ENCODE measurements at places on chromosomes 2 and 18.

DNA sequence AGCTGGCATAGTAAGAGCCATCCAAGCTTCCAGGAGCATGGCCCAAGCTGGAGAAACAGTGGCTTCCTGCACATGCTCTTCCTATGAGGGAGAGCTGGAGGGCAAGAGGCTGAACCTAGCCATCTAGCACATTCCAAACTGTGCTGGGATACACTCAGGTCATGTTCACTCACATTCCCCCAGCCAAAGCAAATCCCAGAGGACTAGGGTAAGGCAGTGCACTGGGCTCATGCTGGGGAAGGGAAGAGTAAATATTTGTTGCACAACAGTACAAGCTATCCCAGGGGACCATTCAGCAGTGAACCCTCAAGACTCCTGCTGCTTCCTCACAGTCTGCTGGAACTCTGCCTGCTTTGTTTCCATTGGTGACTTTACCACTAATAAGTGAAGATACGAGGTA lies 20.7 kb upstream of the GYPC start:
- no peak for DNase-seq

- DNase-seq, result peak; percentile 45
These were observed 34.2 kb downstream of the INPP4A start for GRCh38 chr2:98478907-98479306.

GRCh38 chr2:59561281-59561680 lies 992.2 kb downstream of the BCL11A start:
- no peak for DNase-seq

DNA sequence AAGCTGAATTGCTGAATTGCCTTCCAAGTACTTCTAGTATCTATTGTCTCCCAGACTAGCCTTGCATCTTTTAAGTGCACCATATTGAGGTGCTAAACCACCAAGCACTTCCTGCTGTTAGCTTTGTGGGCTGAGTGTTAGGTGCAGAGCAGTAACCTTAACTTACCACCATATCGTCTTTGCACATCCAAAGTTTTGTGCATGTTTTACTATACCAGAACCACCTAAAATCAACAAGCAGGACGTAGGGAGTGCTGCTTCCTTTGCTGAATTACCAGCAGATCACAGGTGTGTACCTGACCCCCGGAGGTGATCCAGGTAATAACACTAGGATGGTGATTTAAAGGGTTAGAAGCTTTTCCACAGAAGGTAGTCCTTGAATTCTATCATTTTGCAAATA lies 359.9 kb upstream of the HNRNPA3 start:
- DNase-seq, result peak; percentile 48

GRCh38 chr2:139160836-139161235 lies 380.6 kb upstream of the NXPH2 start:
- DNase-seq, result no peak

DNA sequence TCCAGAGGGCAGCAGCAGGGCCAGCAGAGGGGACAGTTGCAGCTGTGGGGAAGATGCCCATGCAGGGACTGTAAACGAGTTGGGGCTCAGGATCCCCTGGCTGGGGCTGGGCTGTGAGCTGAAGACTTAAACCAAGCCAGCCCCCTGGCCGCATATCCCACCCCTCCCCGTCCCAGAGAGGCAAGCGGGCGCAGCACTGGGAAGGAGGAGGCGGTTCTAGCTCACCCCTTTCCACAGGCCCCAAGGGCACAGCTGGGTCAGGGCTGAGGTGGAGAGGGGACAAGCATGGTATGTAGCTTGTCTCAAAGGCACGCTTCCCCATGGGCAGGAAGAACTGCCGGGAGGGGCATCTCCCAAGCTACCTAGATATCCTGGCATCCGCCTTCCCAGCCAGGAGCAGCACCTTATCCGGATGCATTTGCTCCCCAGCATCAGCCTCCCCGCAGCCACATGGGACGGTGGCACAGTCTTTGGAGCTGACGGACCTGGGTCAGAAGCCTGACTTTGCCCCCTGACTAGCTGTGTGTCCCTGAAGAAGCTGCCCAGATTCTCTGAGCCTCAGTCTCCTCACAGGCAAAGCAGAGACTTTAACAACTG lies 75.9 kb downstream of the TFCP2L1 start:
- DNase-seq, result no peak

GRCh38 chr18:13280070-13280795 lies 61.7 kb downstream of the LDLRAD4 start:
- DNase-seq, result no peak

DNA sequence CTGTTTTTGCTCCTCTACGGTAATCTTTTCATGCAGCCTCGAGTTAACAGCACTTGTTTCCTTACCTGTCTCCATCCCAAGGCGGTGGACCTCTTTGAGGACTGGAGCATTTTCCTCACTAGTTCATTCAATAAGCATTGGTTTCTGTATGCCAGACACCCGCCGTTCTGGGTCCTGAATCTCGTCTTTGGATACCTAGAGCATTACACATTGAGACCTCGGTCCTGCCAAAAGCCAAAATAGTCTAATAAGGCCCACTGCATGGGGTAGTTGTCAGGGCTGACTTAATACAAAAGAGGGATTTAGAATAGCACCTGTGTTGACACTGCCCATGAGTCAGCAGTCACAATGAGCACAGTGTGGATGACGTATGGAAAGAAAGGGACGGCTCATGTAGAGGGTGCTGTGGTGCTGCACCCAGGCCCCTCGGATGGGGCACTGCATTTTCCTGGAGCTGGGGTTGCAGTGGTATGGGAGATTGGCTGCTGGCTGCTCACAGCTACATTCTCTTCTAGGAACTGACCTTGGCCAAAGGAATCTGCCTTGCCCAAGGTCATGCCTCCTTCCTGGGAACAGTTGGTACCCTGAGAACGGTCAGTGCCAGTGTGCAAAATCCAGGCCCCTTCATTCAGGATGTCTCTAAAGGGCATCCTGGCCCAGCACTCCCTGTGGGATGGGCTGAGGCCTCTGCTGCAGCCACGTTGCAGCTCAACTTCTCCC lies 126.9 kb upstream of the NCK2 start:
- no peak for DNase-seq

GRCh38 chr2:81549646-81550045 lies 1245.1 kb upstream of the LRRTM1 start:
- no peak for DNase-seq

GRCh38 chr2:143176606-143177005 lies 47.4 kb downstream of the ARHGAP15 start:
- no peak for DNase-seq

GRCh38 chr2:35462226-35462998 lies 893.2 kb upstream of the CRIM1 start:
- DNase-seq, result no peak

- DNase-seq, result no peak
These were observed 40.5 kb upstream of the GAREM1 start for GRCh38 chr18:32511147-32511546.

DNA sequence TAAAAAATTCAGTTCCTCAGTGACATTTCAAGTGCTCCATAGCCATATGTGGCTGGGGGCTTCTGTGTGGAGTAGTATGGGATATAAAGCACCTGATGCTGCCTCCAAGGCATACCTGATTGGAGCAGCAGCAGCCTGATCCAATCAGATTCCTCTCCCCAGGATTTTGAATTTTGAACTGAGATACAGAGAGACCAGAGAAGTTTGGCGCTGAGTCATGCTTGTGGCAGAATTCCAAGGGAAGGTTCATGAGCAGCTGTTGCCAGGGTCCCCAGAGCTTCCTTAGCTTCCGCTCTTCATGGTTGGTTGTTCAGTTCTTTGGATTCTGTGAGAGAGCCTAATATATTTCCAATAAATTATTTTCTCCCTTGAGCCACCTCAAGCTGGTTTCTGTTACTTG lies 29.0 kb upstream of the CFAP36 start:
- DNase-seq, result no peak

DNA sequence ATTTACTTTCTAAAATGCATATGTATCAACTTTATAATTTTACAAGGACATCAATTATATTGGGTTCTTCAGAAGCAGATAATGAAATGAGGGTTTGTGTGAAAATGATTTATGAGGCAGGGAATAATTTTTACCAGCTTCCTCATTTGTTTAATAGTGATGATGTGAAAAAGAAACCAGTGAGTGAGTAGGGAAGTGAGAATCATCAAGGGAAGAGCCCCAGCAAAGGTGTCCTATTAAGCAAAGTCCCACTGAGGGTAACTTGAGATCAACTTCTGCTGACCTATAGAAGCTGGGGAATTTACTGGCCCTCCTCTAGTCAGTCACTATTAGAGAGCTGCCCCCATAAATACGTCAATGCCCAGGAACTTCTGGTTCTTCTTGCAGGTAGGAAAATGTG lies 266.8 kb upstream of the LYPD1 start:
- no peak for DNase-seq

GRCh38 chr2:16070648-16070971 lies 130.3 kb downstream of the MYCN start:
- no peak for DNase-seq

- DNase-seq, result no peak
These were observed 99.5 kb upstream of the FHL2 start for GRCh38 chr2:105498281-105498846.

- DNase-seq, result no peak
These were observed 339.1 kb upstream of the GALNT5 start for GRCh38 chr2:156918410-156918809.

DNA sequence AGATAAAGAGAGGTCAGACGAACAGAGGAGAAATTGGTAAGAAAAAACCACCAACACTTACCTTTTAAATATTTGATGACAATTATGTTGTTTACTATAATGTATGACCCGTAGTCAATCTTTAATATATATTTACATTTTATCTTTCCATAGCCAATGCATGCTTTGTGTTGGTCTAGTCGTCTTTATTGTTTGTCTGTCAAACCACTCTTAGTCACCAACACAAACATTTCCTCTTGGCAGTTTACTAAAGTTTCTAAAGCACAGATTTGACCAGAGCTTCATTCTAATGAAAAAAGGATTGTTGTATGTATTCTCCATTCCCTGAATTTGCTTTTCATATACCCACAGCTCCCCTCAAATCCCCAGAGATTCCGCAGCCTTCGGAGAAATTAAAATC lies 784.7 kb upstream of the PIK3C3 start:
- DNase-seq, result no peak

DNA sequence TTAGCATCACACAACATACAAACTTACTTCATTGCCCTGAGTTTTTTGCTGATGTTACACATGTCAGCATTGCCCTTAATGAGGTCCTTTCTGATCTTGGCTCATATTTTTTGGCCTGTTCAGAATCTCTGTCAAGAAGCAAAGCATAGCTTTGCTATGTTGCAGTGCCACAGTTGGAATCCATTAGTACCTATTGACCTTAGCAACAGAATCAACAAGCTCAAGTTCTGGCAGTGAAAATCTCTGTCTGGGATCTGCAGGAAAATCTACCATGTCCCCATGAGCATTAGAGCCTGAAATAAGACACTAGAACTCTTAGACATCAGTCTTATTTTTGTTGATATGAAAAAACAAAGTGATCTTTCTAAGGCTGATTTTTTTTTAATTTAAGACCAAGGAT lies 105.6 kb upstream of the FHL2 start:
- DNase-seq, result no peak

- no peak for DNase-seq
These were observed 215.2 kb downstream of the VAPA start for GRCh38 chr18:10128921-10129501.

DNA sequence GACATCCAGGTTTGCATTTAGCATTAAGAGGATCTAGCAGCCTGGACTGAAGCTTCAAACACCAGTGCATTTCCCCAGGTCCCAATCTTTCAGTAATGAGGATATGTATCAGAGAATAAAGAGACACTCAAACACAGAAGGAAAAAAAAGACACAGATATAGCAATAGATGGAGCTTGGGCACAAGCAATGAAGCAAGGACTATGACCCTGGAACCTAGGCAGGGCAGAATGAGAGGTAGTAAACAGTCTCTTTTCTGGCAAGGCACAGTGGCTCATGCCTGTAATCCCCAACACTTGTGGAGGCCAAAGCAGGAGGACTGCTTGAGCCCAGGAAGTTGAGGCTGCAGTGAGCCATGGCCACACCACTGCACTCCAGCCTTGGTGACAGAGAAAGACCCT lies 80.7 kb upstream of the HNRNPA3 start:
- no peak for DNase-seq

GRCh38 chr18:77859634-77860033 lies 610.0 kb downstream of the GALR1 start:
- DNase-seq, result no peak

DNA sequence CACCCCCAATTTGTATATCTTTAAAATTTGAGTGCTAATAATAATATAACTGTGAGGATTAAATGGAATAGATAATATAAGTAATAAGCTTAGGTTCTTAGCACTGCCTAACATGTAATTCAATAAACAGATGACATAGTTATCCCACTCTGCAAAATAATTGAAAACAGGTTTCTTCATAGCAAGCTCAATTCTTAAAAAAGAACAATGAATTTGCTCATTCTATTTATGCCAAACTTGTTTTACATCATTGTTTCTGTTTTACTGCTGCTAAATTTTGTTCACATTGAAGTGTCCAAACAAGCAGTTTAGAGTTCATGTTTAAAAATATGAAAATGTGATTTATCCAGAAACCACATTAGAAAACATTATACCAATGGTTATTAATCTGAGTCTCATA lies 217.0 kb downstream of the MBD5 start:
- no peak for DNase-seq

DNA sequence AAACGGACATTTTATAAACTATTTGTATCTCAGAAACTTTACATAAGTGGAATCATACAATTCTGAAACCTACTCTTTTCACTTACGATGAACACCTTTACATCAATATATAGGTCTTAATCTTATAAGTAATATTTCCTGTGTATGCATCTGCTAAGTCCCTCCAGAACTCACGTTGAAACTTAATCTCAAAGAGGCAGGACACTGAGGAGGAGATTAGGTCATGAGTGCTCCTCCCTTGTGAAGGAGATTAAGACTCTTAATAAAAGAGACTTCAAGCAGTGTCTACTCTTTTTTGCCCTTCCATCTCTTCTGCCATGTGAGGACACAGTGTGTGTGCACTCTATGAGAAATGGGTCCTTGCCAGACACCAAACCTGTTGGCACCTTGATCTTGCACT lies 94.7 kb upstream of the CDKL4 start:
- DNase-seq, result no peak

DNA sequence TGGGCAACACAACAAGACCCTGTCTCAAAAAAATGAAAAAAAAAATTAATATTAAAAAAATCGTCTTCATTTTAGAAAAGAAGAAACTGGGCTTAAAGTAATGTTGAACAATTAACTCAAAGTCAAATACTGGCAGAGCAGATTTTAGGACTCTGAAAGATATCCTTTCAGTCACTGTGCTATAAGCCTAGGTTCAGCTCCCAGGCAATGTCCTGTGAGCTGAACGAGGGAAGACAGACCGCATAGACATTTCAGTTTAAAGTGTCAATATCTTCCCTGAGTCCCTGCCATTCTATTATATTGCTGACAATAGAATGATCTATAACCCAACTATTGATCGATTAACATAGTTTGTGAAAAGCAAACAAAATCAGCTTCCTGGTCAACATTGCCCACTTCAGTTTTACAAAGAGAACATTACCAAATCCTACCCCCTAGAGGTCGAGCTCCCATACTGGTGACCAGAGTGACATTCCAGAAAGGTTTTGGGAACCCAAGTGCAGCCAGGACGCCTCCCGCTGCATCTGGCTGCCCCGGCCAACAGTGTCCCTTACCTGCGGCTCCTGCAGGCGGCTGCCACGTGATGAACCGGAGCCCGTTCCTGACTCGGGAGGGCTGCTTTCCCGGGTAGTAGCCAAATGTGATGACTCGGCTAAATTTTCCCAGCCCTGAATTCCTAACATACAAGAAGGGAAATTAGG lies 639 bp downstream of the MRO start:
- no peak for DNase-seq

Measured in CD4-positive, alpha-beta T cell treated with Interleukin-4 for 1 hour (primary cell).